ENCODE measurements at places on chromosomes 5 and 9.
A peak's percentile ranks its signal among the peaks of the same experiment; 100 is the strongest.

GRCh38 chr5:74200560-74200959, 440.0 kb downstream of the ENC1 start:
- no peak overlapping the region for H3K4me3 ChIP-seq
- peaks cover 9% of the 10 kb centered on the region for H3K27me3 ChIP-seq
- H3K27ac ChIP-seq, result no peak overlapping the region
- no peak for DNase-seq

- H3K27me3 ChIP-seq, result no peaks in the 10 kb centered on the region
- peaks cover 11% of the 10 kb centered on the region for H3K36me3 ChIP-seq
Observed at GRCh38 chr5:171906703-171907590, 99.5 kb downstream of the FBXW11 start.

GRCh38 chr5:65760504-65761275, 38.7 kb downstream of the NLN start:
- H3K4me1 ChIP-seq, result peaks cover 6% of the 10 kb centered on the region
- no peaks in the 10 kb centered on the region for H3K27me3 ChIP-seq
- DNase-seq, result peak; percentile 76

GRCh38 chr9:100670719-100671118, 92.8 kb downstream of the CAVIN4 start:
- H3K4me3 ChIP-seq, result no peak overlapping the region
- H3K27ac ChIP-seq, result no peak overlapping the region
- no peaks in the 10 kb centered on the region for H3K36me3 ChIP-seq
- peaks cover 9% of the 10 kb centered on the region for H3K27me3 ChIP-seq

GRCh38 chr5:94849821-94850736, 231.6 kb downstream of the SLF1 start:
- no peak overlapping the region for H3K27ac ChIP-seq
- H3K27me3 ChIP-seq, result no peaks in the 10 kb centered on the region
- H3K4me3 ChIP-seq, result no peak overlapping the region
- peak; percentile 48 for DNase-seq
- H3K4me1 ChIP-seq, result peaks cover 8% of the 10 kb centered on the region

- H3K27me3 ChIP-seq, result peaks cover 19% of the 10 kb centered on the region
- DNase-seq, result no peak
- H3K27ac ChIP-seq, result no peak overlapping the region
Observed at GRCh38 chr5:127358740-127359139, 68.1 kb downstream of the MEGF10 start.

DNA sequence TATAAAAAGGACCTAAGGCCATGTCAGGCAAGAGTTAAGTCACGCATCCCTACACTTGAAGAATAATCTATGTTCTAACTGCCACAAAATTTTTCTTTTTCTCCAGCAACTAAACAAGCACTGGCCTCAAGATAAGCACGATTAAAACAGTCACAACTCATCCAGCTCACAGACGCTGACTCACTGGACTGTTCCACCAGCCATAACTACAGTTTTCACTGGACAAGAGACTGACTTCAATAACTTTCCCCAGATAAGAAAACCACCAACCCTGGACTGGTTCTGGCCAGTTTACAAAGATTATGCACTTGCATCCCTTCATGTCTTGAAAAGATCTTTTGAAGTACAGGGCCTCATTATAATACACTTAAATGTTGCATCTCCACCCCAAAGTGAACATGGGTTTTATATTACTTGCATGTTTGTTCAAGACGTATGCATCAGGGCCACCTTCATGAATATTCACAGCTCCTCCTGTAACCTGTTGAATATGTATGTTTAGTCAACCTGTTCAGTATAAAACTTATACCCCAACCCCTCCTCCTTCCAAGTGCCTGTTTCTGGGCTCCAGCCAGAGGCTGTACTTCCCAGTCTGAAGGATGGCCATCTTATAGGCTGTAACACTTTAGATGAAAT, 129.3 kb upstream of the EPB41L4A start:
- H3K4me3 ChIP-seq, result no peak overlapping the region
- DNase-seq, result no peak
- H3K27me3 ChIP-seq, result peaks cover 21% of the 10 kb centered on the region
- no peaks in the 10 kb centered on the region for H3K36me3 ChIP-seq
- H3K27ac ChIP-seq, result no peak overlapping the region

DNA sequence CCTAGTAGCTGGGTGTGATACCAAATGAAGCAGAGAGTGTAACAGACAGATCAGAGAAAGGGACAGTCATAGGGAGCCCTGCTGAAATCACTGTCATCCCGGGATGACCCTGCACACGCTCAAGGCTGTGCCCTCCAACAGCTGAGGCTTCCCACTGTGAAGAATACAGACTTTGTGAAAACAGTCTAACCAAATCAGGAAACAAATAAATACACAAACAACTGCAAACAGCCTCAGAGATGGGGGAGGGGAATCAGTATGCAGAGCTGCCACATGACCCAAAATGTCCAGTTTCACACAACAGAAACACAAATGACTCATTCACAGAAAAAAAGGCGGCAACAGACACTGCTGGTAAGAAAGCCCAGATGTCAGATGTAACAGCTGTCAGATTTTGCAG, 101.9 kb downstream of the ADAMTS2 start:
- no peak for DNase-seq
- no peaks in the 10 kb centered on the region for H3K36me3 ChIP-seq
- no peak overlapping the region for H3K27ac ChIP-seq
- no peak overlapping the region for H3K4me3 ChIP-seq
- peaks cover 18% of the 10 kb centered on the region for H3K27me3 ChIP-seq

DNA sequence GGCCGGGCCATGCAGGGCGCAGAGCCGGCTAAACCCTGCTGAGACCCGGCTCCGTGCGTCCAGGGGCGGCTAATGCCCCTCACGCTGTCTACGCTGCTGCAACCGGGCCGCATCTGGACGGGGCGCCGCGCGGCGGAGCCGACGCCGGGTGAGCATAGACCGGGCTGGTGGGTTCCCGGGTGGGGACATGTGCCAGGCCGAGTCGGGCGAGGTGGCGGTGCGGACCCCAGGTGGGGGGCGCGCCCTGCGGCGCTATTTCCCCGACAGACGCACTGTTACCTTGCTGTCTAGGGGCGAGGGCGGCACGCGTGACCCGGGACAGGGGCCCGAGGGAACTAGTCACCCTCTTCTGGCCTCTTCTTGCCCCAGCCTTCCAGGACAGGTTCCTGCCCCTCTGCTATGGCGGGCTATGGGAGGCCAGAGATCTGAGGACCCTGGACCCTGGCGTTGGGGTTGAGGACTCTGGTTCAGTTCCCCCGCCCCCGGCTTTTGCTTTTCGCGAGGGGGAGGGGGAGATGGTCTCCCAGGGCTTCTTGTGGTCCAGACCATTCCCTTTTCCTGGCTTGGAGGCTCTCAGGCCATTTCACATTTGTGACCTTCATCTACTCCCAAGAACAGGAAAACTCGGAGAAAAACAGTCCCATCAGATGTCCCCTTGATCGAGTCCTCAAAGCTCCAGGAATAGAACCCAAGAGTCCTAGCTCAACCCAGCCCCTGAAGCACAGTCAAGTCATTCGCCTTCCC, 536 bp downstream of the SLC27A4 start:
- no peaks in the 10 kb centered on the region for H3K36me3 ChIP-seq
- peaks cover 9% of the 10 kb centered on the region for H3K4me1 ChIP-seq
- H3K27me3 ChIP-seq, result no peaks in the 10 kb centered on the region
- H3K27ac ChIP-seq, result peak overlapping the region; percentile 79
- H3K4me3 ChIP-seq, result peak overlapping the region; percentile 79
- peak; percentile 47 for DNase-seq

- no peak for DNase-seq
- H3K4me1 ChIP-seq, result peaks cover 24% of the 10 kb centered on the region
- H3K27ac ChIP-seq, result no peak overlapping the region
- no peaks in the 10 kb centered on the region for H3K27me3 ChIP-seq
Observed at GRCh38 chr9:126341902-126342301, 15.3 kb downstream of the MVB12B start.

- no peak for DNase-seq
- no peak overlapping the region for H3K4me3 ChIP-seq
- H3K27ac ChIP-seq, result no peak overlapping the region
- H3K36me3 ChIP-seq, result no peaks in the 10 kb centered on the region
- no peaks in the 10 kb centered on the region for H3K4me1 ChIP-seq
Observed at GRCh38 chr5:59421986-59422941, 471.3 kb downstream of the PDE4D start.

- H3K27ac ChIP-seq, result no peak overlapping the region
- H3K27me3 ChIP-seq, result no peaks in the 10 kb centered on the region
- H3K36me3 ChIP-seq, result no peaks in the 10 kb centered on the region
- no peaks in the 10 kb centered on the region for H3K4me1 ChIP-seq
- DNase-seq, result no peak
Observed at GRCh38 chr9:95206143-95206542, 111.4 kb downstream of the FANCC start.

DNA sequence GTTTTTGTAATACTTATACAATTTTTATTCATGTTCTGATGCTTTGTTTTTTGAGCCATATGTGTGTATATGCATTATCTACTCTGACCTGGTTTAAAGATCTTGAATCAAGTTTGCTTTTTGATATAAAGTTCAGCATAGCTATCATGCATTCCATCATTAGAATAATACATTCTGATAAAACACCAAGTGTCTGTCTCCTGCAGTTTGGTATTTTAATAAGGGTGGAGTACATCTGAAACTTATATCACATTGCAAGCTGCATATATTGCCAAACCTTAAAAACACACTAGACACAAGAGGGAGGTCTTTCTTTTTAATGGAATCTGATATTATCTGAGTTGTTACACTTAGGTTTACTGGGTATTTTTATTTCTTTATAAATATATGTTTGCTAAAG, 102.8 kb upstream of the ADAMTSL1 start:
- no peak overlapping the region for H3K27ac ChIP-seq
- H3K27me3 ChIP-seq, result no peaks in the 10 kb centered on the region
- no peak for DNase-seq

All from activated CD8-positive, alpha-beta memory T cell treated with anti-CD3 and anti-CD28 coated beads, Interleukin-2, amount 10 ng/mL, durations not matched to agents 7 days and 5 days (primary cell).